ENCODE measurements at places on chromosomes 5 and 9. TPM values are rescaled to one million over a fixed set of nuclear protein-coding genes. Genes with fewer than 3 reads are reported as not detected.

LRSAM1 gene
- total RNA-seq: 21.0 TPM

NUDT12 gene
- 7.2 TPM for total RNA-seq

SLC4A9 gene
- total RNA-seq: not detected

ZNF462 gene
- total RNA-seq: 22.1 TPM

ALDH7A1 gene
- total RNA-seq: 133 TPM

SCGB3A1 gene
- not detected for total RNA-seq

SPATA31A5 gene
- not detected for total RNA-seq
